ENCODE measurements at places on chromosomes 4 and X.

- no peak for DNase-seq
These were observed 252.4 kb upstream of the FAT4 start for GRCh38 chr4:125062115-125063050.

DNA sequence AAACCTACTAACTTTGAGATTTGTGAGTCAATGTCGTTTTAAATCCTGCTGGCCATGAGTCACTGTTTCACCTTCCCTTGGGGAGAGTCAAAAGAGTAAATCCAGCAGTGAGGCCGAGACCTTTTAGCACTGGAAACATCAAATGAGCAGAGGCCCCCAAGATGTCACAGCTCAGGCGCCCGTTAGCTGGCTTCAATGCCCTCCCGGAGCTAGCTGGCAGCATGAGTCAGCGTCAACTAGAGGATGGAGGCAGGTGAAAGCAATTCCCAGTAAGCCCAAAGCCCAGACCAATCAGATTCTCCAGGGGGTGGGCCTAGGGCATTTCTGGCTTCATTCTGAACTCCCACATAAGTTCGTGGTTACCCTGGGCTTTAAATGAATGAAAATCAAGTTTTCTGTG is 170.9 kb downstream of the CLCN4 start:
- no peak for DNase-seq

GRCh38 chrX:130836447-130836846 is 66.6 kb downstream of the ENOX2 start:
- no peak for DNase-seq

DNA sequence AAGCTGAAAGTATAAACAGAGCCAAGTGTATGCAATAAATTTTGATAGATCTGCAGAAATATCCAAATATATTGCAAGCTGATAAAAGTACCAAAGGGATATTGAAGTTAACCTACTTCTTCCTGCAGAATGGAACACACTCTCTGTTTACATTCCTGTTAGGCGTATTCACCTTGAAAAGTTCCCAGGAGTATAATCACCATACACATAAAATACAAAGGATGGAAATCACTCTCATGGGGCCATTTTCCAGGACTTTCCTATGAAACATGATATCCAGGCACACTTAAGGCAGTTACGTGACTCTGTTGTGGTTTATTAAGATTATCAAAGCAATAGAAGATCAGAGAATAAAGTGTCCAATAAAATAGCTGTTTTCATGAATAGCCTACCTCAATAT is 1142.3 kb downstream of the NLGN4X start:
- no peak for DNase-seq

DNA sequence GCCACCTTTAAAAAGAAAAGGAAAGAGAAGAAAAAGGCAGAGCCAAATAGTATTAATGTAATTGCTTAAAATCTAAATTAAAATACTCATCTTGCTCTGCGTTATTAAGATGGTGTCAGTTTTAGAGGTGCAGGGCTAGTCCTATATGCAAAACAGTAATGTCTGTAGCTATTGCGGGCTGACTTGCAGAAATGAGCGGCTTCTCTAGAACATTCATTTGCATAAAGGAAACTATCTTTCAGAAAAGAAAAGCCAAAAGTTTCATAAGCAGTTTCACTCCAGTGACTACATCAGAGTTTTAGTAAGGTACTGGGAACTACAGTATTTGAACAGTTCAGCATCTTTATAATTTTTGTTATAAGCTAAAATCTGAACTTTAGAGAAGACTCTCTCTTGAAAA is 6.0 kb downstream of the SMAD1 start:
- DNase-seq, result no peak

- no peak for DNase-seq
These were observed 165.8 kb downstream of the SHROOM4 start for GRCh38 chrX:50648156-50648555.

- DNase-seq, result no peak
These were observed 34.8 kb downstream of the ZNF185 start for GRCh38 chrX:152932598-152933175.

DNA sequence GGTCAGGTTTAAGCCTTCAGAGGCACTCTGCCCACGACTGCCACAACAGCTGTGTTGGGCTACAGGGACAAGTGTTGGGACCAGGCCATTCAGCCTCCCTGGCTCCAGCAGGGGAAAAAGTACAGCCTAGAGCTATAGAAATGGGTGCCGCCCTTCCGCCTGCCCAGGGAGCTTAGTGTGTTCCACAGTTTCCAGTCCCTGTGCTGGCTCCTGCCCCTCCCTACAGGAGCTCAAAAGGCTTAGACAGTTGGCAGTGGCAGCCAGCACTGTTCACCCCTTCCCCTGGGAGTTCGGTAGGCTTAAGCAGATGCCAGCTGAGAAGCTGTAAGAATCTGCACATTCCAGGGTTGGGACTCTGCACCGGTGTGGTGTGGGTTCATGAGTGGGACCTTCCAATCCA is 408.2 kb upstream of the INTU start:
- no peak for DNase-seq

GRCh38 chr4:152824561-152824960 is 44.8 kb downstream of the ARFIP1 start:
- DNase-seq, result no peak

DNA sequence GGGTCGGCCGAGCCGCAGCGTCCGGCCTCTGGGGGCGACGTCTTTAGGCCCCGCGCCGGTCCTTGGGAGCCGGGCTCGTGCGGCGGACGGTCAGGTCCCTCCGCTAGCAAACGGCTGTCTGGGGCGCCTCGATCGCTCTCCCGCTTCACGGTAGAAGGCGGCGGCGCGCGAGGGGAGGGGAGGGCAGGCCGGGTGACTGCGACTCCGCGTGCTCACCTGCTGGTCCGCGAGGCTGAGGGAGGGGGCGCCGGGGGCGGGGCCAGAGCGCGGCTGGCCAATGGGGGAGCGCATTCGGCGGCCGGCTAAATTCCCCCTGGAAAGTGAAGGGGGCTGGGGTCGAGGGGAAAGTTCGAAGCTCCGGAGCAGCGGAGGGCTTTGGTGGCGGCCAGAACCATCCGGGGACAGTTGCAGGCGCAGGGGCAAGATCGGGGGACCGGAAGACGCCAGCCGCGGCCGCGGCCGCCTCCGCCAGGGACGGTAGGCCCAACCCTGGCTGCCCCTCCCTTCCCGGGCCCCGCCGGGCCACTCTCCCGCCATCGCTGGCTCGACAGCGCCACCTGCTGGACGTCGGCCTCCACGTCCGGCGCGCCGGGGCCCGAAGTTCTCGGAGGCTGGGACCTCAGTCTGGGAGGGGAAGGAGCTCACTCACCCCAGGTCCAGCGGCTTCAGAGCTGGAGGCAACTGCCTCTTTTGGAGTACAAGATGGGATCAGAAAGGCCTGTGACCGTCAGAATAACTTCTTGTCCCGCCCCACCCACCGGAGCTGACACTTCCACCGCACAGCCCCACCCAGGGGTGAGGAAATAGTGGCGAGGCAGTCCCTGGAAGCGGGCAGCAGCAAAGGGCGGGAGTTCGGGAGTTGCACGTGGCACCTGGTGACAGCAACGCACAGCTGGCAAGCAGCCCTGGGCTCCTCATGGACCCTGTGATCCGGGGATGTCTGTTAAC is 49.9 kb downstream of the ELF4 start:
- DNase-seq, result peak; percentile 62

DNA sequence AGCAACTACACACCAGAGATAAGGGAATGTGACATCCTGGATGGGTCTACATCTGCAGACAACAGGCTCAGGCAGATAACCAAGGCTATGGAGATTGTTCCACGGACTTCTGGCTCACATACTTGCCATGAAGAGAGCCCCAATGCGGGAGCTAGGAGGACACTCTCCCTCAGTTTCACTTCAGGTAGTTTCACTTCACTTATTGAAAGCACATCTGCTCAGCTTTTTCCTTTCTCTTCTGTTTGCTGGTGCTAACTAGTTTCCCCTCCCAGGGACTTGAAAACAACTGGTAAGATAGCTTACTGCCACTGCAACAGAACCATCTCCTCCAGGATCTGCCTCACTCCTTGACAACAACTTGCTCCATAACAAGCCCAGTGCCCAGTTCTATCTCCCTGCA is 1.4 kb upstream of the CT47C1 start:
- no peak for DNase-seq

DNA sequence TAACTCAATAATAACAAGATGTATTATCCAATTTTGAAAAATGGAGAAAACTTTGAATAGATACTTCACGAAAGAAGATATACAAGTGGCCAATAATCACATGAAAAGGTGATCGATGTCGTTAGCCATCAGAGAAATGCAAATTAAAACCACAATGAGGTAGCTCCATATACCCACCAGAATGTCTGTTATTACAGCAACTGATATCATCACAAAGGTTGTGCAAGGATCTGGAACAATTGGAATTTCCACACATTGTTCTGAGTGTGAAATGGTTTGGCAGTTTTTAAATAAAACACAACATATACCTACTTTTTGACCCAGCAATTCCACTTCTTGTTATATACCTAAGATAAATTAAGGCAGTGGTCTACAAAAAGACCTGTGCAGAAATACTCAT is 71.7 kb downstream of the IRS4 start:
- no peak for DNase-seq

DNA sequence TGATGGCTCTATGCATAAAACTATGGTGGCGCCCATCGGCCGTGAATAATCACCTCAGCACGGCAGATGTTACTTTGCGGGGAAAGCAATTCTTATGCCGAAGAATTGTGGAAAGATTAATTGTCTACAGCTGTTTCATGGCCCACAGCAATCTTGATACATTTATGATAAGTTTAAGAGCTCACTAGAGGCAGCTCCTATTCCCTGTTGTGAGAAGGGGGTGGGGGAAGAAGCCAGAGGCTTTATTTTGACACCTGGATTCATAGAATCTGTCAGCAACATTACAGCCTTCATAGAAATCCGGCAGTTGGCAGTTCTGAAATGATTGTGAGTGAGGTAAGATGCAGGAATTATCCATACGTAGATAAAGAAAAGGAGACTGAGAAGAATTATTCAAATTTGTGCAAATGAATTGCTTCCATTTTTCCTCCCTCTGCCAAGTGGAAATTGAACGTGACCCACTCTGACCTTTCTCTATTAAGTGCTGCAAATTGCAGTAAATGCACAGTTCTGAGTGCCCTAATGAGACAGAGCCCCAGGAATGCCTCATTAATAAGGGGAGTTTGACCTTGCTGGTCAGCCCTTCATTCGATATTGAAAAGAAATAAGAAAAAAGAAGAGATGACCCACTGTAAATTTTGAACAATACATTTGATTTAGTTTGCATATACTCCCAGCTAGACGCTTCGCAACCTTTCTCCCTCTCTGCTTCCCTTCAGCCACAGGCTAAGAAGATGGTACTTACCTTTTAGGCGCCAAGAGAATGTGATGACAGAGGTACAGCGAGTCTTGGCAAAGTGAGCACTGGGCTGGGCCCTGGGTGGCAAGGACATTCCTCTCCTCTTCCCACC is 188.8 kb downstream of the GPAT3 start:
- DNase-seq, result no peak

GRCh38 chr4:137359691-137360315 is 172.5 kb downstream of the PCDH18 start:
- no peak for DNase-seq

- DNase-seq, result no peak
These were observed 1.1 kb upstream of the PDLIM3 start for GRCh38 chr4:185536411-185536709.

DNA sequence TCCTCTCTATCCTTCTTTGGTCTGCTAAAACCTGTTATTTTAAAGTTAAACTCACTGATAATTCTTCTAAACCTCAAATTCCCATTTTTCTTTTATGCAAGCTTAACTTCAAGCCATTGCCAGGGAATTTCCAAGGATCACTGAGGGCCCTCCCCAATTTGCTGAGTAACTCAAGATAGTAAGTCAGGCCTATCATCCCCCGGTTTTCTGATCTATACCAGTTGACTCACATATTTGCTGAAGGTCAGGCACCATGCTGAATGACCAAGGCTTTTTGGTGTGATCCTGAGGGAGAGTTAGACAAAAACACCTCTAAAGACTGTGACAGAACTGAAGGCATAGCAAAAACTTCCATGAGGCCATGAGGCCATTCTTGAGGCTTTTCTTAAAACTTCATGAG is 1301.9 kb downstream of the PCDH7 start:
- no peak for DNase-seq

GRCh38 chr4:81319657-81320056 is 104.6 kb upstream of the PRKG2 start:
- no peak for DNase-seq

- no peak for DNase-seq
These were observed 11.7 kb downstream of the PITX2 start for GRCh38 chr4:110610940-110611831.

DNA sequence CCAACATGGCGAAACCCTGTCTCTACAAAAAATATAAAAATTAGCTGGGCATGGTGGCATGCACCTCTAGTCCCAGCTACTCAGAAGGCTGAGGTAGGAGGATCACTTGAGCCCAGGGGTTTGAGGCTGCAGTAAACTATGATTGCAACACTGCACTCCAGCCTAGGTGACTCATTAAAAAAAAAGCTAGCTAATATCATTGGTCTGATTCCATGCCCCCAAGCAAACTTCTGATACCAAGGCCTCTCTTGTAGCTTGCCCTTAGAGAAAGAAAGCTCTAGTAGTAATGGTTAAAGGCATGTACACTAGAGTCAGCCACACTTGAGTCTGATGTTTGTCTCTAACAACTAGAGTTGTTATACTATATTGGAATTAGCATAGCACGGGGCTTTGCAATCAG is 32.6 kb upstream of the PHF8 start:
- no peak for DNase-seq

DNA sequence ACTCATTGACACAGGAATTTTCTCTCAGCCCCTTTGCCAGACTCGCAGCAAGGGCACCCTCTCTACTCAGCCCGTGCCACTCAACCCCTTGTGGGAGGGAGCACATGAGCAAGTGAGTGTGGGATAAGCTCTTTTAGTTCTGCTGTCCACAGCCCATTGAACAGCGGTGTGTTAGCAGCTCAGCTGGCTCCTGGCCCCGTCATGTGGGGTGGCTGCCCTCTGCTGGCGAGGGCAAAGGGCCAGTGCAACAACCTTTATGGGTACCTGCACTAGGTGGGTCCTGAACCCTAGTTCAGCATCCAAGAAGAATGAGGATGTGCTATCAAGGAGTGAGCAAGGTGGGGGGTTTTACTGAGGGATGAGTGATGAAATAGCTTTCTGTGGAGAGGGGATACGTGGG is 85.0 kb upstream of the ZNF81 start:
- peak; percentile 7 for DNase-seq
